ENCODE measurements at places on chromosomes 16 and 17. TPM values are rescaled to one million over a fixed set of nuclear protein-coding genes. Genes with fewer than 3 reads are reported as not detected.
A peak's percentile ranks its signal among the peaks of the same experiment; 100 is the strongest.

The ICAM2 gene
- 40.5 TPM for polyA plus RNA-seq

The CCDC200 gene
- not detected for polyA plus RNA-seq

The ZNF286A gene
- polyA plus RNA-seq = 25.0 TPM

The CLDN6 gene
- polyA plus RNA-seq = not detected

The EPOP gene
- polyA plus RNA-seq = 0.97 TPM

The FAM20A gene
- polyA plus RNA-seq = 4.1 TPM

The CD300C gene
- polyA plus RNA-seq = 1.2 TPM

The TPSD1 gene
- polyA plus RNA-seq = not detected

- no peaks in the 10 kb centered on the region for H3K36me3 ChIP-seq
- DNase-seq = peak; percentile 93
- H3K4me3 ChIP-seq = no peak overlapping the region
- peak overlapping the region; percentile 24 for H3K27ac ChIP-seq
- H3K4me1 ChIP-seq = peaks cover 5% of the 10 kb centered on the region
Observed at GRCh38 chr16:87628940-87629339, 26.6 kb downstream of the JPH3 start.

DNA sequence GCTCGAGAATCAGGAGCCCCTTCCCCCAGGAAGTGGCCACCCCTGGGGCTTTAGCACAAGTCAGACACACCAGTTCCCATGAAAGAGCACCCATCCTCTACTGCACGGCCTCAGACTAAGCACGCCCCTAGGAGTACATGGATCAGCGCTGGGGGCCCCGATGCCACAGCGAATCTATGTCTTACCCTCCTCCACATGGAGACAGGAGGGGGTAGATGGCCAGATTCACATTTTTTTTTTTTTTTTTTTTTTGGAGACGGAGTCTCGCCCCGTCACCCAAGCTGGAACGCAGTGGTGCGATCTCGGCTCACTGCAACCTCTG, 3.2 kb upstream of the EXOSC6 start:
- peaks cover 73% of the 10 kb centered on the region for H3K36me3 ChIP-seq
- no peak overlapping the region for H3K27ac ChIP-seq
- DNase-seq = no peak
- no peak overlapping the region for H3K4me3 ChIP-seq
- H3K27me3 ChIP-seq = no peaks in the 10 kb centered on the region

DNA sequence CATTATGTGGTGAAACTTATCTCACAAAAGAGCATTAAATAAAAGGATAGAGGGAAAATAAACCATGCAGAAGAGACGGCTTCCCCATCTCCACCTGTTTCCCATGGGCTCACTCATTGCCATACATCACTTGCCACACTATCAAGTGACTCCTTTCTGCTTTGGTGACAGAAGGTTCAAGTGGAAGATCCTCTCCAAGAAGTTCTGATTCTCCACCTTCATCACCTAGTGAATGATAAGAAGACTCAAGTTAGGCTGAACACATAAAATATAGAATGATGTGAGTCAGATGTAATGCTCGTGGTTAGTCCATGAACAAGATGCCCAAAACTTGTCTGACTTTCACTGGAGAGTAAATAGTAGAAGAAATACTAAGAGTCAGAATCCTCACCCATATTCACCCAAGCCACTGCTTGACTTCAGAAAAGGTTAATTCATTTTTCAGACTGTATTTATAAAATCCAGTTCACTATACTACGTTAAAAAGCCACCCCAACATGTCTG, 100.1 kb upstream of the TOB1 start:
- no peak overlapping the region for H3K27ac ChIP-seq
- H3K36me3 ChIP-seq = peaks cover 31% of the 10 kb centered on the region
- no peaks in the 10 kb centered on the region for H3K27me3 ChIP-seq
- DNase-seq = no peak
- H3K4me1 ChIP-seq = no peaks in the 10 kb centered on the region
- H3K4me3 ChIP-seq = no peak overlapping the region

- H3K27me3 ChIP-seq = no peaks in the 10 kb centered on the region
- peak overlapping the region; percentile 88 for H3K27ac ChIP-seq
- H3K4me1 ChIP-seq = peaks cover 53% of the 10 kb centered on the region
- H3K36me3 ChIP-seq = no peaks in the 10 kb centered on the region
- no peak overlapping the region for H3K4me3 ChIP-seq
- DNase-seq = peak; percentile 88
Observed at GRCh38 chr16:85616607-85617321, 3.6 kb downstream of the GSE1 start.

- H3K4me1 ChIP-seq = peaks cover 36% of the 10 kb centered on the region
- DNase-seq = peak; percentile 88
- no peak overlapping the region for H3K4me3 ChIP-seq
- H3K27ac ChIP-seq = peak overlapping the region; percentile 62
Observed at GRCh38 chr16:17397499-17397891, 73.3 kb downstream of the XYLT1 start.

DNA sequence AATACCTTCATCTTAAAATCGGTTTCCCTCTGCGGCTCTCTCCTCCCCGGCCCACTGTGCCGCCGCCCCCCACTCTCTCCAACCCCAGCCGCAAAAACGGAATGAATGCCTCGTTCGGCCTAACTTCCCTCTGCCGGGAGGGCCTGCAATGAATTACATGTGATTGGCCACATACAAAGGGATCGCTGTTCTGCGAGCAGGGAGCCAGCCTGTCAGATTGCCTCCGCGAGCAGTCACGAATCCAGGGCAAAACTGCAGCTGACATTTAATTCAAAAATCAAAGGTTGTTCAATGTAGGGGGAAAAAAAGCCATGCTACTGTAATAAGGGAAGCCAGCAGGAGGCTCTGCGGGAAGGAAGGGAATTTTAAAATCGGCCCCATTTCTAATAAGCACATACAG, 84.9 kb downstream of the TBC1D16 start:
- no peak overlapping the region for H3K27ac ChIP-seq
- DNase-seq = peak; percentile 3
- H3K4me1 ChIP-seq = peaks cover 17% of the 10 kb centered on the region
- H3K4me3 ChIP-seq = no peak overlapping the region
- no peaks in the 10 kb centered on the region for H3K27me3 ChIP-seq

GRCh38 chr17:62172492-62173291, 107.6 kb upstream of the MED13 start:
- H3K27ac ChIP-seq = no peak overlapping the region
- no peak for DNase-seq
- no peaks in the 10 kb centered on the region for H3K27me3 ChIP-seq
- no peaks in the 10 kb centered on the region for H3K4me1 ChIP-seq
- no peak overlapping the region for H3K4me3 ChIP-seq

DNA sequence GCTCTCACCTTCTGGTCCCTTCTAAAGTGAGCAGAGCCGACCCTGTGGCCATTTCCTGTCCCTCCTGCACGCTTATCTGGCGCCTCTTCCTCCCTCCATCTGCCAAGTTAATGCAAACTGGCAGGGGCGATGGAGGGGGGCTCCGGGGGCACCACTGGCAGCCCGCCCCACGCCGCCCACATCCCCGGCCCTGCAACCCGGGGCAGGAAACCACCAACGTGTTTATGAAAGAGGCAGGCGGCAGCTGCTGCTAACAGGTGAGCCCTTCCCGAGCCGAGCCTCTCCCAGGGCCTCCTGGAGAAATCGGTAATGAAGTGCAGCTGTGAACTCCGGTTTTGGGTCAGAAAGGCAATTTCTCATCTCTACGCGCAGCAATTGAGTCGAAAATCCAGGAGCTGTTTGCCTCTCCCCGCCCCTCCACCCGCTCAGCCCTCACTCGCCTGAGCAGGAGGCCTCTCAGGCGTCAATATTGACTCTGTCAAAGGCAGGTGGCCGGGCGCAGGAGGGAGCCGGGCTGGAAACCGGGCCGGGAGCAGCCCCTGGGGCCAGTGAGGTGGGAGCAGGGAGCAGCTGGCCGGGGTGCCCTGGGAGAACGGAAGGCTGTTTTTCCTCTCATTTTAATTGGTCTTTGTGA, 164.4 kb upstream of the GSE1 start:
- H3K4me3 ChIP-seq = no peak overlapping the region
- no peaks in the 10 kb centered on the region for H3K36me3 ChIP-seq

DNA sequence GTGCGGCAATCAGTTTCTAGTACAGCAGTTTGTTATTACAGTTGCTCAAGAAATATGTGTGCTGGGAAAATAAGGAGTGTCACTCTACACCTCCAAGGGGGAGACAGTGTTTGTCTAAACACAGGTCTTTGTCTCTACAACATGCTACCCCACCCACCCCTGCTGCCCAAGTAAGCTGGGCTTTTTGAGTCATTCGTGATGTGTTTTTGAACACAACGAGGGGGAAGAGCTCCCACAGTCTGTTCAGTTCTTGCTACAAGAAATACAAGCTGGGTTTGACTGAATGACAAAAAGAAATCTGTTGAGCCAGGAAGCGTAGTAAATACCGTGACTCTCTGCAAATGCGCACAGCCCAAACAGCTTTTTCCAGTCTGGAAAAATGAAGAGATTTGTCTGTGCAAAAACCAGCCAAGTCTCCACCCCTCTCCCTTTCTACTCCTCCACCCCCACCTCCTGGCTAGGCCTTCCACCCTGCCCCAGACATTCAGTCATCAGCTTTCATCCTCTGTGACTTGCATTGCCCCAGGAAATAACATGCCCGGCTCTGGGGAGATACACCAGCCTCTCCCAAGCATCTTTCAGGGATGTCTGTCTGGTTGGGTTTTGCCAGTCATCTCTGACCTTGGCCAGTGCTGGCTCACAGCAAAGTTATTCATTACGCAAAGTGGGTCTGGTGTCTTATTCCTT, 25.7 kb downstream of the CHD9 start:
- peaks cover 58% of the 10 kb centered on the region for H3K4me1 ChIP-seq
- H3K27ac ChIP-seq = peak overlapping the region; percentile 71
- H3K36me3 ChIP-seq = no peaks in the 10 kb centered on the region
- no peak overlapping the region for H3K4me3 ChIP-seq
- H3K27me3 ChIP-seq = no peaks in the 10 kb centered on the region
- peak; percentile 90 for DNase-seq

GRCh38 chr16:17369421-17370222, 101.1 kb downstream of the XYLT1 start:
- H3K4me3 ChIP-seq = no peak overlapping the region
- H3K36me3 ChIP-seq = no peaks in the 10 kb centered on the region
- no peaks in the 10 kb centered on the region for H3K27me3 ChIP-seq
- peak overlapping the region; percentile 65 for H3K27ac ChIP-seq

- H3K4me1 ChIP-seq = no peaks in the 10 kb centered on the region
- H3K36me3 ChIP-seq = no peaks in the 10 kb centered on the region
- H3K27ac ChIP-seq = no peak overlapping the region
- DNase-seq = no peak
- no peak overlapping the region for H3K4me3 ChIP-seq
Observed at GRCh38 chr16:63323055-63323454, 1286.8 kb upstream of the CDH8 start.

DNA sequence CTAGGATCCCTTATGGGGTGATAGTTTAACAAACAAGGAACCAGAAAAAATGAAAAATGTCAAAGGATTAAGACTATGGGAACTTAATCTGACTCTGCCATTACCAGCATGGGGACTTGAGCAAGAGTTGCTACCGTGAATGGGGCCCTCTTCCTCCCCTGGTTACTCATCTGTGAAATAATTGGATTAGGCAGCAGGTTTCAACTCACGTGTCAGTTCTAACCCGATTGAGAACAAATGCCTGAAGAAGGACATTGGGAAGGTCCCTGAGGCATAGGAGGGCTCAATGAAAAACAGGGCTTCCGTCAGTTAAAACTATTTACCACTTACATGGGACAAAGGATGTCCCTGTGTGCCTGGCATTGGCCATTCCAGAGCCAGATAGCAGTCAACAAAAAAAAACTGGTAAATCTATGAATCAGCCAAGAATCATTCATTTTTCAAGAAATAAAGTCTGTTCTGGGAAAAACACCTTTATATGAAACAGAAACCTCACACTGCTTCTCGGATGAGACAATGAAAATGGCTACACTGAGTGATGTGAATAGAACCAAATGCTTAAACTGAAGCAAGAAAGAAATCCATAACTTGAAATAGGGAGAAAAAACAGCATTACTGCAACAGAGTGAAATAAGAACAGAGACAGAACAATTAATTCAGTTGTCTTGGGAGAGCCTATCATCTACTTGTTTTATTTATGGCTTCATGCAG, 104.3 kb downstream of the ADAMTS18 start:
- no peak overlapping the region for H3K27ac ChIP-seq
- DNase-seq = no peak
- no peaks in the 10 kb centered on the region for H3K27me3 ChIP-seq
- H3K4me3 ChIP-seq = no peak overlapping the region
- no peaks in the 10 kb centered on the region for H3K4me1 ChIP-seq

GRCh38 chr16:4882633-4883285, 35.5 kb downstream of the UBN1 start:
- no peaks in the 10 kb centered on the region for H3K27me3 ChIP-seq
- no peak overlapping the region for H3K4me3 ChIP-seq
- DNase-seq = peak; percentile 37
- H3K4me1 ChIP-seq = peaks cover 12% of the 10 kb centered on the region
- no peaks in the 10 kb centered on the region for H3K36me3 ChIP-seq

DNA sequence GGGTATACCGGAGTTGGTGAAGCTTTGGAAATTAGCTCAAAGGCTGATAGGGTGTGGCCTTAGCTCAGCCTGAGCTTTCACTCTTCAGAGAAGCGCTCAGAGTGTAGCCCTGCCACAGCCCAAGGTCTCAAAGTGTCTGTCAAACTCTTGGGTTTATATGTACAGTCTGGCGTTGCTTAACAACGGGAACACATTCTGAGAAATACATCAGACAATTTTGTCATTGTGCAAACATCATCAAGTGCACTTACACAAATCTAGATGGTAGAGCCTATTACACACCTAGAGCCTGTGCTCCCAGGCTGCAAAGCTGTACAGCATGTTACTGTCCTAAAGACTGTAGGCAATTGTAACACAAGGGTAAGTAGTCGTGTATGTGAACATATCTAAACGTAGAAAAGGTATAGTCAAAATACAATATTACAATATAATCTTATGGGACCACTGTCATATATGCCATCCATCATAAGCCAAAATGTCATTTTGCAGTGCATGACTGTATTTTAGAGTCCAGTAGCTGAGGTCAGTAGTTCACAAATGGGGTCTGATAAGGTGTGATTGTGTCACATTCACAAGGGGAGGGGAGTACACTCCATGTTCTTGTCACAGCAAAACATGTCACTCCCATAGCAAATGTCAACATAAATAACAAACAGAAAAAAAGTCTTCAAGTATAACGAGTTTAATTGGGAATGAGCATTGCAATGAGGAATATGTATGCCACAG, 20.6 kb downstream of the CHAD start:
- DNase-seq = peak; percentile 62
- no peak overlapping the region for H3K27ac ChIP-seq
- no peaks in the 10 kb centered on the region for H3K36me3 ChIP-seq
- peaks cover 23% of the 10 kb centered on the region for H3K4me1 ChIP-seq
- H3K27me3 ChIP-seq = no peaks in the 10 kb centered on the region

DNA sequence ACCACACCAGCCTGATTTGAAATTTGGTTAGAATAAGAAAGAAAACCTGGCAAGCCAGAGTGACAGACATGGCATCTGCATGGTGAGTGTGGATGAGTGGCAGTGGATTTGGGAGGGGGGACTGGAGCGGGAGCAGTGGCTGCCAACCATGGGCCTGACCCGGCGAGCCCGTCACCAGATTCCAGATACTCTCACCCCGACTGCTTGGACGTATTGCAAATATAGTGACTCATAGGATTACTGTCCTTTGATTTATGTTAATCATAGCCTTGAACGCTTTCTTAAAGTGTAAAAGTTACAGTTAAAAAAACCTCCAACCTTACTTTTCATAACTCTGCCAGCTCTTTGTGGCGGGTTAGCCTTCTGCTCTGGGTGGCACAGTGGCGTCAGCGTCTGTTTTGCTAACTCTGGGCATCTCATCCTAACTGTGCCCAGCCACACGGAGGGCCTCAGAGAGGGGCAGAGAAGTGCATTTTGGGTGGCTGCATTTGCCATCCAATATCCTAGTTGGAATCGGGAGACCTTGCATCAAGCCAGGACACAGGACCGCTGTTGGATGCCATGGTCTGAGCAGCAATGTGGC, 26.8 kb upstream of the FOXK2 start:
- peaks cover 5% of the 10 kb centered on the region for H3K4me1 ChIP-seq
- DNase-seq = peak; percentile 80
- no peaks in the 10 kb centered on the region for H3K36me3 ChIP-seq
- H3K4me3 ChIP-seq = no peak overlapping the region
- no peaks in the 10 kb centered on the region for H3K27me3 ChIP-seq

All from adrenal gland (tissue), 19 donors.